Activated CD8-positive, alpha-beta memory T cell treated with anti-CD3 and anti-CD28 coated beads, Interleukin-2, amount 10 ng/mL, durations not matched to agents 7 days and 5 days (primary cell): ENCODE measurements at places on chromosomes 13 and 19. TPM values are rescaled to one million over a fixed set of nuclear protein-coding genes. Genes with fewer than 3 reads are reported as not detected.

Gene FREM2
- total RNA-seq = 0.23 TPM

Gene KLK4
- not detected for total RNA-seq

DNA sequence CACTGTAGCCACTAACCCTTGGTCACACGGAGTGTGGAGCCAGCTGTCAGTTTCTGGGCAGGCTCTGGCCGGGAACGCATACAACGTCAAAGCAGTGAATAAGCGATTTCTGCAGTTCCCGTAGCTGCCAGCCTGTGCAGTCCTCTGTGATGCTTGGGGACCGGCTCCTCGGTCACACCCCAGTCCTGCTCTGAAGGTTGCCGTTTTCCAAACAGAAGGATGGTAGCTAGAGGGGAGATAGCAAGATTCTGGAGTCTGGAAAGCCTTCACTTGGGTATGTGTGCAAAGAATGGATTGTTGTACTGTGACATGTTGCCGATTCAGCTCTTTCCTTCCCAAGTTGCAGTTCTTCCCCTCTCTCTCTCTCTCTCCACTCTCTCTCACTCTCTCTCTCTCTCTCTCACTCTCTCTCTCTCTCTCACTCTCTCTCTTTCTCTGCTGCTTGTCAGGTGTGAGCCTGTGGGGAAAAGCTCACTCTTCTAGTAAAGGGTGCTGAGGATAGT is 38.7 kb upstream of the C1QTNF9 start:
- peaks cover 21% of the 10 kb centered on the region for H3K36me3 ChIP-seq
- peak overlapping the region; percentile 77 for H3K4me3 ChIP-seq
- peak overlapping the region; percentile 94 for H3K27ac ChIP-seq
- DNase-seq = peak; percentile 83
- H3K4me1 ChIP-seq = peaks cover 88% of the 10 kb centered on the region

DNA sequence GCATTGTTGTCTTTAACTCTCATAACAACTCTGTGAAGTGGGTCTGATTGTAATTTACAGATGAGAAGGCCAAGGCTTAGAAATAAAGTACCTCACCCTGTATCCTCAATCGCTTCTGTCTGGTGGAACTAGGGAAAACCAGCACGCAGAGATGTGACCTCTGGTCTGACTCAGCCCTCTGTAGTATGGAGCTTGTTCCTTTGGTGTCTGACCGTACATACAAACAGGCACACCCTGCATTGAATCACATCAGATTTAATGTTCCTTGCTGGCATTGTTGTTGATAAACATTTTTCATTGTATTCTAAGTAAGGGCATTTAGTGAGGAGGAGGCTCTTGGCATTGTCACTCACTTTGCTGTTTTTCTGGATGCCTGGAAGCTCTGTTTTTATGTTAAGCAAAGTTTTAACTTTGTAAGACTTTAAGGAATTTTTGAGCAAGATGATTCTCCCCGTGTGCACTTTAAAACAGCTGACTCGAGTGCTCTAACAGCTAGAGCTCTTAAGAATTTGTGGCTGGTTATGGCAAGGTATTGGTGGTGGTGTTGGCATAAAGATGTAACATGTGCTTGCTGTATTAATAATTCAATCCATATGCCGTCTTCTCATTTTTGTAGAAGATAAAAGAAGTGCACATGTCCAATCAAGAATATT is 89.0 kb upstream of the SPATA13 start:
- peaks cover 2% of the 10 kb centered on the region for H3K36me3 ChIP-seq
- H3K27ac ChIP-seq = no peak overlapping the region

Gene NAA16
- 27.8 TPM for total RNA-seq

- H3K4me3 ChIP-seq = no peak overlapping the region
- H3K27me3 ChIP-seq = peaks cover 37% of the 10 kb centered on the region
- no peak overlapping the region for H3K27ac ChIP-seq
- DNase-seq = peak; percentile 86
- no peaks in the 10 kb centered on the region for H3K36me3 ChIP-seq
- peaks cover 49% of the 10 kb centered on the region for H3K4me1 ChIP-seq
Observed at GRCh38 chr19:47436712-47437401, 17.5 kb upstream of the MEIS3 start.

- H3K27ac ChIP-seq = no peak overlapping the region
- DNase-seq = no peak
- no peaks in the 10 kb centered on the region for H3K36me3 ChIP-seq
Observed at GRCh38 chr13:106756446-106756845, 188.5 kb upstream of the ARGLU1 start.

Gene ZNF586
- 20.4 TPM for total RNA-seq

Gene SRRM5
- total RNA-seq = 0.37 TPM

Gene KLK14
- 0.89 TPM for total RNA-seq

GRCh38 chr19:9151367-9151766 is 11.2 kb downstream of the ZNF317 start:
- no peak for DNase-seq
- no peak overlapping the region for H3K27ac ChIP-seq
- H3K36me3 ChIP-seq = peaks cover 94% of the 10 kb centered on the region
- no peaks in the 10 kb centered on the region for H3K27me3 ChIP-seq
- H3K4me3 ChIP-seq = no peak overlapping the region

DNA sequence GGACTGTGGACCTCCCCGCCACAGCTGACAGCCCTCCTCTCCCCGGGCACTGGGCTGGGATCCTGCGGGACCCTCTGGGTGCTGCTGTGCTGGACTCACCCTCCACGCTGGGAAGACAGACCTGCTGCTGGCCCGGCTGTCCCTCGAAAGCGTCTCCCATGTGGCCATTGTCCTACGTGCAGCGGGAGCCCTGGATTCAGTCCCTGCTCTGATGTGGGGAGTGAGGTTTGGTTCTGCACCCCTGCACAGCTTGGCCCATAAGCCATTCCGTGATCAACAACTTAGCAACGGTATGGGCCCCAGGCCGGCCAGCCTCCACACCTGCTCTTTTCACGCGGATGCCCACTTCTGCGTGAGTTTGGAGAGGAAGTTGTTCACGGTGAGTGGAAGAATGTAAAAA is 195.2 kb downstream of the TEX29 start:
- H3K36me3 ChIP-seq = peaks cover 2% of the 10 kb centered on the region
- no peak overlapping the region for H3K4me3 ChIP-seq
- DNase-seq = no peak
- no peaks in the 10 kb centered on the region for H3K4me1 ChIP-seq
- no peaks in the 10 kb centered on the region for H3K27me3 ChIP-seq

DNA sequence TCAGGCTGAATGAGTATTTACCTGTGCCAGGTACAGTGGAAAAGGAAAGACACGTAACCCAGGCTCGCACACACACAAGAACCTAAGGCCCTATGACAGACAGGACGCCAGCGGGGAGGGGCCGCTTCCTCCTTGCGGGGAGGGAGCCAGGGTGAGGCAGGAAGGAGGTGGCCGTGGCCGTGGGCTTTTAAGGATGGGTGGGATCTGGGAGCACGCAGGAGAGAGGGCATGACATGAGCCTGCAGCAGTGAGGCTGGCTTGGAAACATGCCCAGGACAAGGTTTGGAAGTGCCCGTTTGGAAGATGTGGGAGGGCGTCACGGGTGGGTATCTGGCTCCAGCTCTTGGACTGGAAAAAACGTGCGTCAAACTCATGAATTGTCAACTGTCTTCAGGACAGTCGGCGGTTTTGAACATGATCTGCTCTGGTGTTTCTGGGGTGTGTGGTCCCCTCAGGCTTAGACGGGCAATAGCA is 20.1 kb downstream of the SH3GL1 start:
- peaks cover 8% of the 10 kb centered on the region for H3K36me3 ChIP-seq
- peak overlapping the region; percentile 82 for H3K27ac ChIP-seq

Gene APC2
- total RNA-seq = 0.03 TPM

Gene CRX
- total RNA-seq = not detected

DNA sequence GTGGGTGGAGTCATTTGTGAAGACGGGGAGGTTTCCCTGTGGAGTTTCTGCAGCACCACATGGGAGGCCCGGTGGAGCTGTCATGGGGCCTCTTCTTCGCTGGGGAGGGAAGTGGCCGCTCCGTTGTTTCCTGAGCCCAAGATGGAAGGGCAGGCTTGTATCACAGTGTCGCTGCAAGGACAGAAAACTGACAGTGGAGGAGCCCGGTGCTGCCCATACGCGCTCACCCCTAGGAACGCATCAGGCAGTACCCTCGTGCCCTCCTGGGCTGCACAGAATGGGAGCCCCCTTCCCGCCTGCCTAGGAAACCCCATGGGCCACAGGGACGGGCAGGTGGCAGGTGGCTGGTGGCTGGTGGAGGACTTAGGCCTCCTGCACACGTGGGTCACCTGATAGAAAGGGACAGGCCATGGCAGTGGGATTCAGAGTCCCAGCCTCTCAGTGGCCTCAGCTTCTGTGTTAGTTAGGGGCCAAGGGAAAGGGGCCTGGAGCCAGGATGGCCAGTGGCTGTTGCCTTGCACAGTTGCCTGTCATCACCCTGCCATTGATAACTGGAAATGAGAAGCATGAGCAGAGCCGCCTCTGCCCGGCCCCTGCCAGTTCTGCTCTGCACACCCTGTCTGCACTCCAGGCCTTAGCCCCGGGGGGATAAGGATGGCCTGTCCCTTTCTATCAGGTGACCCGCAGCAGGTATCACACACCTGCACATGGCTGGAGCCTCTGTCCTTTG is 7.6 kb downstream of the COL4A2 start:
- H3K4me3 ChIP-seq = no peak overlapping the region
- peaks cover 2% of the 10 kb centered on the region for H3K4me1 ChIP-seq
- no peaks in the 10 kb centered on the region for H3K36me3 ChIP-seq
- H3K27ac ChIP-seq = no peak overlapping the region
- peaks cover 45% of the 10 kb centered on the region for H3K27me3 ChIP-seq

GRCh38 chr13:51553531-51553930 is 30.7 kb upstream of the WDFY2 start:
- no peak overlapping the region for H3K27ac ChIP-seq
- peaks cover 1% of the 10 kb centered on the region for H3K36me3 ChIP-seq
- H3K4me1 ChIP-seq = peaks cover 4% of the 10 kb centered on the region
- no peak for DNase-seq
- H3K4me3 ChIP-seq = no peak overlapping the region
